ENCODE measurements at places on chromosomes 6 and 20.

GRCh38 chr6:130928158-130928912, 101.1 kb downstream of the SMLR1 start:
- no peak for DNase-seq

- DNase-seq = no peak
These were observed 230.8 kb downstream of the LRFN2 start for GRCh38 chr6:40356242-40356910.

DNA sequence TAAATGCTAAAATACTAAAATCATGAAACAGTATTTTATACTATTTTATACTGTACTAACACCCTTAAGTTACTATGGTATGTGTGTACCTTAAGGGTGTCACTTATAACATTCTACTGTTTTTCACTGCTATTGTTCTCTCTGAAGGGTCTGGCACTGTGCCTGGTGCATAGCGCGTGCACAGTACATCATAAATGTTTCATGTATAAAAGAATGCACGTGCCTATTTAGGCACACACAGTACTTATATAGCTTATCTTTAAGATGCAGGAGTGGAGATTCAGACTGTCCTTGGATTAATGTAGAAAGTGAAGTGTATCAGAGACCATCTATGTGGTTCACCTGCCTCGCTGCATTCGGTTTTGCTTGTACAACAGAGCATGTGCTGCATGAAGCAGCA, 64.0 kb upstream of the SGK1 start:
- DNase-seq = no peak

GRCh38 chr6:90559931-90560330, 26.9 kb downstream of the MAP3K7 start:
- no peak for DNase-seq

DNA sequence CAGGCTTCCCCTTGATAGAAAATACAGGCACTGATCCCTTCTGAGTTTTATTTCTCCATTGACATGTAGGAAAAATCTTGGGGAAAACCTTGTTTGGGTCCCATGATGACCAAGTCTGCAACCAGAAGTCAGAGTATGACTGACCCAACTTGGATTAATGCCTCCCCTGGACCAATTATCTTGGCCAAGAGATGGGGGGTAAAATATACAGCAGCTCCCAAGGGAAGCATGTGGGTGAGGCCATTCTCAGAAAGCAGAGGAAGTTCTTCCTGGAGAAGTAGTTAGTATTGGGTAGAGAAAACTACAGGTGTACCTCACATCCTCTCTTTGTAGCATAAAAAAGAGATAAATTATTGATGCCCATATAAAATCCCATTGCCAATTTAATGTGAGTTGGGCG, 285.2 kb upstream of the PLCB4 start:
- DNase-seq = no peak

- DNase-seq = no peak
These were observed 2.9 kb downstream of the TMEM30A start for GRCh38 chr6:75281653-75282052.

GRCh38 chr6:4066029-4066755, 12.7 kb downstream of the FAM217A start:
- no peak for DNase-seq

DNA sequence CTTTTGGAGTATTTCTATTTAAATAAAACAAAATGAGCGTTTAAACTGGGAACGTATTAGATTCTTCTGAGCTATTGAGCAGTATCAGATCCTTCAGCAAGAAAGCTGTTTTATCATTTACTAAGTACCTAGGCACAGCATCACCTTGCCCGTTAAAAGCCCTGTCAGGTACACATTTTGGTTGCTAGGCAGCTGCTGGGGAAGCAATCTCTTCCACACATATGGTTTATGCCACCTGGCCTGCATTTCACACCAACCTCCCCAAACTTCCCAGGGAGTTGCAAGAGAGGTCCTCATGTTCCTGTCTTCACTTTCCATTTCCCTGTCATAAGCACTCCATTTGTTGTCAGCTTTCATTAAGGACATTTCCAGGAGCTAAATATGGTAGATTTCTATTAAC, 400.1 kb downstream of the PLCB1 start:
- no peak for DNase-seq

GRCh38 chr6:31965700-31966099, 6.2 kb downstream of the DXO start:
- no peak for DNase-seq

GRCh38 chr6:145809785-145810184, 4.8 kb downstream of the FBXO30 start:
- no peak for DNase-seq

- no peak for DNase-seq
These were observed 36.5 kb downstream of the TAB2 start for GRCh38 chr6:149354009-149354408.

DNA sequence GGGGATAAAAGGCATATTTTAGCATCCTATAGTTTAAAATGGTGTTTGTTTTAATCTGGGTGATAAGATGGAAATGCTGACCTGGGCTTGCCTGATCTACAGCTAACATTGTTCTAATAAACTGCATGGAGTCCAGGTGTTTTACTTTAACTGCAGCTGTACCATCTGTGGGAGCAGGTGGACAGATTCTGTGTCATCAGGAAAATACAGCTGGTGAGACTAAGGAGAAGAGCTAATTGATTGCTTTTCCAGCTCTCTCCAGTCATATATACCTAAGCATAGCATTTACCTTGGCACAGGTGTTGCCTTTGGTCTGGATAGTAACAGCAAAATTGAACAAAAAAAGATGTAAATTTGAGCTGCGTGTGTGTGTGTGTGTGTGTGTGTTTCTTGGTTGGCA, 31.6 kb downstream of the CBFA2T2 start:
- DNase-seq = no peak
